OCI-LY7 (cell line): ENCODE measurements at places on chromosomes 11 and 22.

GRCh38 chr11:101860696-101861427, 53.9 kb upstream of the CEP126 start:
- peak; percentile 65 for DNase-seq

DNA sequence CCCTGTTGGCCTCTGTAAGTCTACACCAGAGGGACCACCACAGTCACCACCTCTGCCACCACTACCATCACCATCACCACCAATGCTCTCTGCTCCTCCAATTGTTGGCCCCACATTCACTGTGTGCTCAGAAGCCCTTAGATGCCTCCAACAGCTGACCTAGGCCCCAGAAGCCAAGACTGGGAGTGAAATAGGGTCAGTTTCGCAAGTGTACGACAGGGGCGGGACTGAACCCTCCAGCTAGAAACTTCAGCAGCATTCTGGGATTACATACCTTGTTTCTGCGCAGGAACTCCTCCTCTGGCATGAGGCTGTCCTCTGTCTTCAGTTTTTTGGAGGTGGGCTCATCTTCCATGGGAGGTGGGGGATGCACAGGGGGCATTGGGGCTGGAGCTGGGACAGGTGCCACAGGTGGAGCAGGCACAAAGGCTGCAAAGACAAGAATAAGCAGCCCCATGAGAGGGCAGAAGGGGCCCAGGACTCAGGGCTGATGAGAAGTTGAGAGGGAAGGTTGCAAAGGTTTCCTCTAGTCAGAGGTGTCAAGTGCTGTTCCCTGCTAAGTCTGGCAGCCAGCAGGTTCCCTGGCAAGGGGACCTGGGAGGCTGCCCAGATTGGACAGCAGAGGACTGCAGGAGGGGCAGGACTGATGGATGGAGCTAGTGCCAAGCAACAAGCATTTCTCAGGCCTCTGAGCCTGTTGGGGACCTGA, 10.2 kb upstream of the TBC1D10A start:
- no peak for DNase-seq

DNA sequence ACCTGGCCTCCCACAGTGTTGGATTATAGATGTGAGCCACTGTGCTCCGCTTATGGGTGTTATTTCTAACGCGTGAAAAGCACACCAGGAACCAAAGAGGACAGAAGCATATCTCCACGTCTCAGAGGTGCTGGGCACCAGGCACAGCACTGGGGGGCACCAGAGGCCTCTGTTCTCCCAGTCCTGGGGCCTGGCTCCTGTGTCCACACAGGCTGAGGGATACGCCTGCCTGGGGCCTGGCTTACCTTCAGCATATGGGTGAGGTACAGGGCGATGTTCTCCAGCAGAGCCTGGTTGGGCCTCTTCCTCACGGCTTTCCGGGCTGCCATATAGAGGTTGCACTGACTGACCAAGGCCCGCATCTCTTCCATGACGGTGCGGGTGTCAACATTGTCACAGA, 24.7 kb upstream of the NAP1L4 start:
- DNase-seq = no peak

- DNase-seq = peak; percentile 75
These were observed 483 bp upstream of the HYLS1 start for GRCh38 chr11:125886997-125887372.
